Calu3 (cell line): ENCODE measurements at places on chromosomes 11 and 22. TPM values are rescaled to one million over a fixed set of nuclear protein-coding genes. Genes with fewer than 3 reads are reported as not detected.
A peak's percentile ranks its signal among the peaks of the same experiment; 100 is the strongest.

- H3K27ac ChIP-seq, result no peak overlapping the region
- H3K36me3 ChIP-seq, result no peaks in the 10 kb centered on the region
- H3K27me3 ChIP-seq, result no peaks in the 10 kb centered on the region
- DNase-seq, result peak; percentile 81
- no peak overlapping the region for H3K4me3 ChIP-seq
- no peaks in the 10 kb centered on the region for H3K4me1 ChIP-seq
Observed at GRCh38 chr22:35601743-35602615, 15.2 kb downstream of the MB start.

DNA sequence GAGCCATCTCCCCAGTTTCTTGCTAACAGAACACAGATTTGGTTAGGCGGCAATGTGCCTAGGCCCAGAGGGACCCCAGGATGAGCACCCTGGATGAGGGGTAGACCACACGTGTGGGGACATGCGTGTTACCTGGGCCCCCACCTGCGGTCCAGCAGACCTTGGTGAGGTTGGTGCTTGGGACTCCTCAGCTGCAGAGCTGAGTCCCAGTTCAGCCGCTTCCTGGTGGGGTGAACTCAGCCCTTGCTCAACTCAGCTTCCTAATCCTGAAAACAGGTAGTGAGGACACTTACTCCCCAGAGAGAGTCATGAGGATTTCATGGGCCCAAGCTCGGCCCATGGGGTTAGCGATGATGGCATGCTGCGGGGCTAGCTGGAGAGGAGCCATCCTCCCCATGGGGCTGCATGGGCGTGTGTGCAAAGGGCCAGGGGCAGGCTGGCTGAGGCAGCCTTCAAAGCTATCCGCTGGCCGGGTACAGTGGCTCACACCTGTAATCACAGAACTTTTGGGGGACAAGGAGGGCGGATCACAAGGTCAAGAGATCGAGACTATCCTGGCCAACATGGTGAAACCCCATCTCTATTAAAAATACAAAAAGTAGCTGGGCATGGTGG is 46.9 kb upstream of the SHISAL1 start:
- peaks cover 61% of the 10 kb centered on the region for H3K27me3 ChIP-seq
- no peak for DNase-seq
- H3K27ac ChIP-seq, result no peak overlapping the region

The TUBGCP6 gene
- total RNA-seq, result 49.7 and 54.7 TPM in 2 replicates

DNA sequence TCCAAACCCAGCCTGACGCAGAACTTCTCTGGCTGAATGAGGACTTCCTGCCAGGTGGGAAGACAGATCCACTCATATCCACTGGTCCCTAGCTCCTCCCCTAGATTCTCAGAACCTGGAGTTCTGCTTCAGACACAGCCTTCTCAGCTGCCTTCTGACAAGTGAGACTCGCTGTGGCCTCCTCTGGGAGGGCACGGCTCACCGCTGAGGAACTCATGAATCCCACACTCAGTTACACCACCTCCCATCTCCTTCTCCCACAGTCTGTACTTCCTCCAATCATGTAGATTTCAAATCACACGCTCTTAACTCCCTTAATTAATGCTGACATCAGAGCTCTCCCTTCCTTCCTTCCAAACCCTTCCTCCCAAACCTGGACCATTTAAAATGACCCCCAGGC is 86.4 kb upstream of the TMEM45B start:
- H3K27ac ChIP-seq, result no peak overlapping the region
- no peak overlapping the region for H3K4me3 ChIP-seq
- H3K36me3 ChIP-seq, result no peaks in the 10 kb centered on the region
- peaks cover 57% of the 10 kb centered on the region for H3K4me1 ChIP-seq
- no peak for DNase-seq

The CAPN5 gene
- 22.3 and 41.5 TPM in 2 replicates for total RNA-seq

The TTC36 gene
- 0.38 and 0.39 TPM in 2 replicates for total RNA-seq

The TRPM5 gene
- not detected in 2 replicates for total RNA-seq

The CHRNA10 gene
- 6.5 and 6.9 TPM in 2 replicates for total RNA-seq

- H3K27ac ChIP-seq, result no peak overlapping the region
- H3K36me3 ChIP-seq, result no peaks in the 10 kb centered on the region
- no peak overlapping the region for H3K4me3 ChIP-seq
- DNase-seq, result no peak
- H3K27me3 ChIP-seq, result no peaks in the 10 kb centered on the region
Observed at GRCh38 chr11:91527380-91528030, 697.1 kb upstream of the FAT3 start.

The OR5M3 gene
- not detected in 2 replicates for total RNA-seq

GRCh38 chr11:111469200-111469599 is 43.0 kb downstream of the BTG4 start:
- no peak for DNase-seq
- no peaks in the 10 kb centered on the region for H3K36me3 ChIP-seq
- no peaks in the 10 kb centered on the region for H3K4me1 ChIP-seq
- no peak overlapping the region for H3K4me3 ChIP-seq

DNA sequence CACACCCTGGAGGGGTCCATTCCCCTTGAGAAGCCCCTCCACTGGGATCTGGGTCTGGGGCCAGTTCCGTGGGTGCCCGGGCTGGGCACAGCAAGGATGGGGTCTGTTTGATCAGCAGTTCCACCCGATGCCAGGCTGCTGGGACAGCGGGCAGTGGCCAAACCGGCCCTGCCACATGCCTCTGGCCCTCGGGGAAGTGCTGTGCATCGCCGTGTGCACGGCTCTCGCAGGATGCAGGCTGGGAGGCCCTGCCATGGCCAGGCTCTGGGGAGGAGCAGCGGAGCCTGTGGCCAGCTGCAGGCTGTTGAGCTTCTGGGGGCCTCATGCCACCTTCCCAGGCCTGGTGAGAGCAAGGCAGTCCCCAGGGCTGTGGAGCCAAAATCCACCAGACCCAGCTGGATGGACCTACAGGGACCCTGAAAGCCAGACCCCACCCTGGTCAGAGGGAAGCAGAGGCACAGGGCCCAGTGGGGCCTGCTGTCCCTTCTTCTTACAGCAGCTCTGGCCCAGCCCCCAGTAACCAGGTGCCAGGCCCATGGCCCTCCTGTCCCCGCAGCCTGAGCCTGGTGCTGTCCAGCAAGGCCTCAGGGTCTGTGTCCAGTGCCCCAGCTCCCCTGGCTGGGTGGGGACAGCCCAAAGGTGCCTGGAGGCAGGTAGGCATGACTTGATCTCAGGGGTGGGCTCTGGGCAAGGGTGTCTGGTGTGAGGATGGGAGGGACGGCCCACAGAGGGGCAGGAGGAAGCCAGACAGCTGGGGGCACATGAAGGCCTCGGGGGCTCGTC is 57.3 kb downstream of the WNT7B start:
- H3K27ac ChIP-seq, result peak overlapping the region; percentile 75
- peak overlapping the region; percentile 49 for H3K4me3 ChIP-seq
- H3K36me3 ChIP-seq, result peaks cover 74% of the 10 kb centered on the region
- peaks cover 56% of the 10 kb centered on the region for H3K4me1 ChIP-seq
- DNase-seq, result peak; percentile 92
- no peaks in the 10 kb centered on the region for H3K27me3 ChIP-seq

- peaks cover 71% of the 10 kb centered on the region for H3K36me3 ChIP-seq
- no peak overlapping the region for H3K27ac ChIP-seq
- H3K27me3 ChIP-seq, result no peaks in the 10 kb centered on the region
- H3K4me1 ChIP-seq, result peaks cover 24% of the 10 kb centered on the region
Observed at GRCh38 chr11:70400643-70401042, 2.3 kb downstream of the CTTN start.

The DDTL gene
- 3.4 and 4.1 TPM in 2 replicates for total RNA-seq

GRCh38 chr11:105574974-105575373 is 34.9 kb upstream of the GRIA4 start:
- H3K27me3 ChIP-seq, result no peaks in the 10 kb centered on the region
- no peaks in the 10 kb centered on the region for H3K36me3 ChIP-seq
- no peaks in the 10 kb centered on the region for H3K4me1 ChIP-seq
- H3K27ac ChIP-seq, result no peak overlapping the region
- no peak overlapping the region for H3K4me3 ChIP-seq

The FAM83F gene
- total RNA-seq, result 21.0 and 21.9 TPM in 2 replicates

The RBMXL2 gene
- not detected in 2 replicates for total RNA-seq

The ALDH3B2 gene
- 2.4 and 2.9 TPM in 2 replicates for total RNA-seq

The RAB36 gene
- 2.1 and 2.6 TPM in 2 replicates for total RNA-seq

- DNase-seq, result no peak
- H3K27me3 ChIP-seq, result no peaks in the 10 kb centered on the region
- no peak overlapping the region for H3K4me3 ChIP-seq
- H3K4me1 ChIP-seq, result no peaks in the 10 kb centered on the region
- H3K27ac ChIP-seq, result no peak overlapping the region
Observed at GRCh38 chr11:97979741-97980140, 1041.0 kb upstream of the CNTN5 start.

DNA sequence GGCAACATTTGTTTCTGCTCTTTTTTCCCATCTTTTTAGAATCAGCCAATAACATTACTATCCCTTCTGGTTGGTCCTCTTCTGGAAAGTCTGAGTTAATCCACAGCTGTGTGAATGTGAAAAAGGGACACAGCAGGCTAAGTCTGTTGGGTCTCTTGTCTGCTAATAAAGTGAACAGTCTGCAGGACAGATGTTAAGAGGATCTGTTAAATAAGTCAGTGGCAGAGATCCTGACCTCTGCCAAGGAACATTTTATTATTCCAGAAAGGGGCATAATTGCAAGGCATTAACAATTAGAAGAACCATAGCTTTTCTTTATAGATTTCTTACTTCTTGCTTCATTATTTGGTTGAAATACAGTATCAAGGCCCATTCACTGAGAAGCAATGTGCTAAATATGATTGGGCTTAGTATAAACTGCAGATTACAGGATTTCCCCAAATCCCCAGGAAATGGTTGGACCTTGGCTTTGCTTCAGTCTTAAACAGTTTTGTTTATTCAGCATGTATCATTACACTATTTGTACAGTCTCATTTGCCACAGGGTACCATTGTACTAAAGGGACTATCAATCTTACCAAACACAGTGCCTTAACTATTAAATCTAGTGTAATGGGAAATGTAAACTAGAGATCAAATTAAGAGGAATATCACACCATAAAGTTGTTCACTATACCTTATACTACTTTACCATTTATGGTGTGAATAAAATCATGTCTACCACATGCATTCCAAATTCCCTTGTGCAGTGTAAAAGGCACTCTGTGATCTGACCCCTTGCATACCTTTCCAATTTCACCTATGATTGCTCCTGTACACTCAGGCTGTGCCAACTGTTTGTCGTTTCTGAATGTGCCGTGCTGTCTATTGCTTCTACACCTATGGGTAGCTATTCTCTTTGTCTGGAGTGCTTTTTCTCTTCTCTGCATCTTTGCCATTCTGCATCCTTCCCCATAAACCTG is 274.0 kb downstream of the SOX6 start:
- no peak overlapping the region for H3K4me3 ChIP-seq
- peaks cover 14% of the 10 kb centered on the region for H3K4me1 ChIP-seq
- H3K36me3 ChIP-seq, result no peaks in the 10 kb centered on the region
- no peak overlapping the region for H3K27ac ChIP-seq
- DNase-seq, result no peak
- H3K27me3 ChIP-seq, result no peaks in the 10 kb centered on the region

GRCh38 chr11:10694486-10695239 is 1.1 kb upstream of the IRAG1 start:
- no peaks in the 10 kb centered on the region for H3K36me3 ChIP-seq
- H3K4me3 ChIP-seq, result no peak overlapping the region
- no peak for DNase-seq
- H3K27ac ChIP-seq, result no peak overlapping the region
- no peaks in the 10 kb centered on the region for H3K4me1 ChIP-seq

DNA sequence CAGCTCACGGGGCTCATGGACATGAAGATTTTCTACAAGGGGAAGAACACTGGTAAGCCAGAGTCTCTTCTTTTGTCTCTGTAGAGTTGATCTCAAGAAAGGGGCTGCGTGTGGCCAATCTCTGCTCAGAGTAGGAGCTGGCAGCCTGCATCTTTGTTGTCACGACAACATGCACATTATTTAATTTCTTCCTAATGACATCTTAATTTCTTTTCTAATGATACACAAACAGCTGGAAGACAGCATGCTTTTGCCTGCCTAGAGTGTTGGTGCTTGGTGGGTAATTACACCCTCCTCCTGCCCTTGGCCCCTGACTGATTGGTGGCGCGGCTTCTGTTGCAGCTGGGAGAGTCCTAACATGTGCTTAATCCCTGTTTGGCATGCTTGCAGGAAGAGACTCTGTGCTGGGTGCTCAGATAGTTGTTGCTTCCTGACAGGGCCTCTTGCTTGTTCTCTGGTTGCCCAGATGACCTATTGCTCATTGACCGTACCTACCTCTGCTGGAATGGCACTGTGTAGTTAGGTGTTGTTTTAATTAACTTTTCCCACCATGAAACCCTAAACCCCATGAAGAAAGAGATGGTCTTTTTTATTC is 106.9 kb upstream of the SORL1-AS1 start:
- no peaks in the 10 kb centered on the region for H3K4me1 ChIP-seq
- H3K27me3 ChIP-seq, result no peaks in the 10 kb centered on the region
- DNase-seq, result no peak
- H3K27ac ChIP-seq, result no peak overlapping the region

GRCh38 chr11:19690885-19691284 is 21.8 kb upstream of the NAV2 start:
- H3K4me3 ChIP-seq, result no peak overlapping the region
- no peaks in the 10 kb centered on the region for H3K4me1 ChIP-seq
- no peak overlapping the region for H3K27ac ChIP-seq
- DNase-seq, result no peak

The MLC1 gene
- total RNA-seq, result not detected in 2 replicates

DNA sequence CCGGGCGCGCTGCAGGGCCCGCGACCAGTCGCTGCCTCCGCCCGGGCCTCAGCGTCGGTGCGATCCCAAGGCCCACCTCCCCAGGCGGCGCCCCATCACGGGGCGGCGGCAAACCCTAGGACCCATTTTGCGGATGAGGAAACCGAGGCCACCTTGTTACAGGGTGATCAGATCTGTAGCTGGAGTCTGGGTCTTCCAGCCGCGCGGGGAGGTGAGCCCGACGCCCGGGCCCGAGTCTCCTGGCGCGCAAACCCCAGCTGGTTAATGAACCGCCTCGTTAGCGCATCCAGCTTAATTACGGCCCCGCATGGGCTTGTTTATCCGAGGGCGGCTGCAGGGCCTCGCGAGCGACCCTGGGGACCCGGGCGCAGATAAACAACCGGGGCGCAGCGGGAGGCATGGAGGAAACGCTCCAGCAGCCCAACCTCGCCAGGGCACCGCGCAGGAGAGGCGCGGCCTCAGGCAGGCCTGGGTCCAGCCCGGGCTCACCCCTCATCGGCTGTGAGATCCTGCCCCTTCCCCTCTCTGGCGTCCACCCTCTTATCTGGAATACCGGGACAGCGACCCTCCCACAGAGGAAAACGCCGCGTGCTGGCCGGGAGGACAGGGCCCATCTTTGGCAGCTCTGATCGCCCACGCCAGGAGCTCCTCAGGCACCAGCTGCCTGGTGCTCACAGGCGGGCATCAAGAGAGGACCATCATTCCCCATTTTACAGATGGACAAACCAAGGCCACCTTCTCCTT is 14.7 kb downstream of the OTUB1 start:
- H3K4me3 ChIP-seq, result no peak overlapping the region
- peaks cover 11% of the 10 kb centered on the region for H3K4me1 ChIP-seq
- H3K27me3 ChIP-seq, result no peaks in the 10 kb centered on the region
- H3K36me3 ChIP-seq, result peaks cover 48% of the 10 kb centered on the region

The OR6A2 gene
- total RNA-seq, result 0.09 TPM in 1 of 2 replicates, not detected in the other

The KCNQ1 gene
- 7.4 and 9.2 TPM in 2 replicates for total RNA-seq

GRCh38 chr11:12686246-12687060 is 12.2 kb downstream of the TEAD1 start:
- H3K4me3 ChIP-seq, result peak overlapping the region; percentile 18
- H3K4me1 ChIP-seq, result peaks cover 92% of the 10 kb centered on the region
- no peaks in the 10 kb centered on the region for H3K27me3 ChIP-seq
- H3K36me3 ChIP-seq, result peaks cover 30% of the 10 kb centered on the region
- no peak for DNase-seq
